ENCODE measurements at places on chromosomes 3 and 15.

- no peak for DNase-seq
- no peaks in the 10 kb centered on the region for H3K36me3 ChIP-seq
- H3K4me1 ChIP-seq = peaks cover 21% of the 10 kb centered on the region
- peak overlapping the region; percentile 35 for H3K27ac ChIP-seq
- H3K4me3 ChIP-seq = no peak overlapping the region
These were observed 23.1 kb downstream of the SQOR start for GRCh38 chr15:45657764-45658545.

DNA sequence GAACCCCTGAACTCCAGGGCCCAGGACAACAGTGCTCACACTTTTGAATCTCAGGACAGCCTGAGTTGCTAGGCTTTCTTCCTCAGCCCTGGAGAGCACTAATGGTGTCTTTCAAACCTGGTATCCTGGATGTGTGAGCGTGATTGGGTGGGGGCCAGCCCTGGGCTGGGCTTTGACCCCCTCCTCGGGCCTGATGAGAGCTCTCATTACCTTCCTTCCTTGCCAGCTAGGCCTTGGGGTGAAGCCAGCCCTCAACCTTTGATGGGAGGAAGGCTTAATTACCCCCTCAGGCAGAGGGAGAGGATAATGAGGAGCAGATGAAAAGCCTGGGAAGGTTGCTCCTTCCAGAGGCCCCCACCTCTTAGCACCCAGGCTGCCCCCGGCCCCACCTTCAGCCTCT is 31.1 kb upstream of the INSYN1 start:
- DNase-seq = no peak
- H3K4me3 ChIP-seq = no peak overlapping the region
- no peak overlapping the region for H3K27ac ChIP-seq
- H3K36me3 ChIP-seq = no peaks in the 10 kb centered on the region
- H3K27me3 ChIP-seq = peaks cover 17% of the 10 kb centered on the region

GRCh38 chr3:1421577-1421976 is 328.8 kb downstream of the CNTN6 start:
- DNase-seq = no peak
- H3K27ac ChIP-seq = no peak overlapping the region
- no peaks in the 10 kb centered on the region for H3K27me3 ChIP-seq
- H3K4me1 ChIP-seq = peaks cover 5% of the 10 kb centered on the region

- H3K27ac ChIP-seq = peak overlapping the region; percentile 26
- peak overlapping the region; percentile 24 for H3K4me3 ChIP-seq
- DNase-seq = no peak
- no peaks in the 10 kb centered on the region for H3K27me3 ChIP-seq
- H3K4me1 ChIP-seq = peaks cover 69% of the 10 kb centered on the region
These were observed 11.2 kb downstream of the VGLL4 start for GRCh38 chr3:11632564-11632963.

- no peak overlapping the region for H3K4me3 ChIP-seq
- DNase-seq = no peak
- H3K27ac ChIP-seq = no peak overlapping the region
These were observed 229.0 kb upstream of the C2CD4B start for GRCh38 chr15:62394079-62394478.

GRCh38 chr3:9649791-9650521 is 651 bp downstream of the MTMR14 start:
- H3K27me3 ChIP-seq = no peaks in the 10 kb centered on the region
- peaks cover 10% of the 10 kb centered on the region for H3K36me3 ChIP-seq

All from type B pancreatic cell (in vitro differentiated cells).